NCI-H2171 (cell line): ENCODE measurements at places on chromosomes 6 and 20.

GRCh38 chr6:69217343-69217742 lies 579.5 kb downstream of the LMBRD1 start:
- DNase-seq = no peak

- DNase-seq = peak; percentile 53
Observed at GRCh38 chr20:37303637-37304036, 14.2 kb downstream of the MANBAL start.

GRCh38 chr6:36419310-36419709 lies 23.3 kb downstream of the PXT1 start:
- DNase-seq = no peak

- no peak for DNase-seq
Observed at GRCh38 chr20:47490795-47491194, 10.9 kb upstream of the NCOA3 start.

- DNase-seq = no peak
Observed at GRCh38 chr6:1378065-1379016, 11.0 kb upstream of the FOXF2 start.

GRCh38 chr6:39279539-39279938 lies 34.7 kb downstream of the KCNK17 start:
- DNase-seq = no peak

DNA sequence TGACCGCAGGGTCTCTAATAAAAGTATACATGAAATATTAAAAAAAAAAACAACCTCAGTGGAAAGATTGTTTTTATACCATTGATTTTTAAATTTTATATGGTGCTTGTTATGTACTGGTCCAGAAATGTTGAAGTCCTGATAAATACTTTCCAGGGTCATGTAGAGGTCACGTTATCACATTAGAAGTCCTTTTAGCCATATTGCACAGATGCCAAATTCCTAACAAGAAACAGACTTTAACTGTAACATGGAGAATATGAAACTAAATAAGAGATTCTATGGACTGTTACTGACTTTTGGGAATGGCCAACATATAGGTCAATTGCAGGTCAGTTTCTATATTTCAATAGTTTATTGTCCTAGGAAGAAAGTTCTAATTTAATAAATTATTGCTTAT lies 89.0 kb downstream of the ADGRB3 start:
- no peak for DNase-seq

- DNase-seq = peak; percentile 38
Observed at GRCh38 chr6:3654898-3655297, 96.6 kb downstream of the PXDC1 start.

- DNase-seq = no peak
Observed at GRCh38 chr20:57309544-57310115, 20.0 kb upstream of the SPO11 start.

GRCh38 chr6:7269816-7270215 lies 43.2 kb downstream of the SSR1 start:
- no peak for DNase-seq

DNA sequence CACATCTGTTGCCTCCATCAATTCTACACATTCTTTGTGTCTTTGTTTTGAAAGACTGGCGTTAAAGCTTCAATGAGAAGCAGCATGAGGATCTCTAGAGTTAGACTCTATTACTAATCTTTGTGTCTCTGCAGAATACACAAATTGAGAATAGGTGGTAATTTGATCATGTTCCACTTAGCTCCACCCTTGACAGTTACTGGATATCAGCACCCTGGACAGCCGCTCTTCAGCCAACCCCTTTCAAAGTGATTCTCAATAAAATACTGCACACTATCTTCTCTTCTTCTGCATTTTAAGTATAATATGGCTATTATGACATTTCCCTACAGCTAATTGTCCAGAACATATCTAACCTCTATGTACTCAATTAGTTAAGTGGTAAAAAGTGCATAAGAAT lies 54.3 kb upstream of the CNR1 start:
- no peak for DNase-seq
